ENCODE measurements at places on chromosomes 4 and X.

GRCh38 chr4:35700663-35701062 is 543.7 kb downstream of the ARAP2 start:
- DNase-seq = no peak

GRCh38 chr4:77021614-77022089 is 54.1 kb downstream of the CCNI start:
- no peak for DNase-seq

DNA sequence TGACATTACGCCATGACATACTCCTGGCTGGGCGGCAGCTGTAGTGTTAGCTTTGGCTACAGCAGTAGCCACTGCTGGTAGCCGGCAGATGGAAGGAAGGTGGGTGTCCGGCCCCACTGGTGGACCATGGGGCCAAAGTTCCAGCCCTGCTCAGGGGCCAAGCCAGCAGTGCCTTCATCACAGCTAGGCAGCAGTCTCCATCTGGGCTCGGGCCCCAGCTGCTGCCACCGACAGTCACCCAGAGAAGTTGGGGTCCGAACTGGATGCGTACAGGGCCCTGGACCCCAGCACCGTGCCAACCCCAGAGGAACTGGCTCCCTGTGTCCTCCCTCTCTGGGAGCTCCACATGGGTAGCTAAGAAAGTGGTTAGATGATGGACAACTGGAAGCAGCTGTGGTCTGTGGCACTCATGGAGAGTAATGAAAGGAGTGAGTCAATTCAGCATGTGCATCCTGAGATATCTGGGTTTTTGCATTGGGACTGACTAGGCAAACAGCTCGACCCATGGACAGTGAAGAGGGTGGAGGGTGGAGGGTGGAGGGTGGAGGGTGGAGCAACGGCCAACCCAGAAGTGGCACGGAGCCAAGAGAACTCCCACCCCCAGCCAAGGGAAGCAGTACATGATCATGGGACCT is 366.6 kb upstream of the GRIA3 start:
- no peak for DNase-seq

- no peak for DNase-seq
These were observed 122.0 kb upstream of the PUDP start for GRCh38 chrX:7269991-7270390.

GRCh38 chr4:3520796-3521600 is 11.2 kb downstream of the LRPAP1 start:
- DNase-seq = no peak

- DNase-seq = no peak
These were observed 26.7 kb upstream of the GUCY1A1 start for GRCh38 chr4:155639704-155640523.

DNA sequence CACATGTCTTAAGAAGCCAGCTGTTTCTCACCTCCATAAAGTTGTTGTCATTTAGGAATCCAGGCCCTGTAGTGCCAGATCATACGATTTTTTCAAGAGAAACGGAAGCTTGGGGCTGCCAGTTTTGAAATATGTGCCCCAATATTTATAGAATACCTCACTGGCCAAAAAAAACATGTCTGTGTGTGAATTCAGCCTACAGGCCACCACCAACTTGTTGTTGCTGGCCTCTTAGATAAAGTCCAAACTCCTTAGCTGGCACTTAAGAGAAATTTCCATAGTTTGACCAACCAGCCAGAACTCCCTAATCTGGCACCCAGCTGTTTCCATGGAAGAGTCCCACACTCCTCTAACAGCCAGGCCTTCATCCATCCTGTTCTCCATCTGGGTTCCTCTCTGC is 74.1 kb downstream of the WDR19 start:
- DNase-seq = no peak

Measured in stimulated activated CD8-positive, alpha-beta memory T cell treated with anti-CD3 and anti-CD28 coated beads, Interleukin-4, amount 100 ng/mL, for 24 hours (primary cell).